NCI-H1436 (cell line): ENCODE measurements at places on chromosomes 12 and 14.

- no peak for DNase-seq
Measured at GRCh38 chr12:96876966-96877365, 30.1 kb upstream of the NEDD1 start.

DNA sequence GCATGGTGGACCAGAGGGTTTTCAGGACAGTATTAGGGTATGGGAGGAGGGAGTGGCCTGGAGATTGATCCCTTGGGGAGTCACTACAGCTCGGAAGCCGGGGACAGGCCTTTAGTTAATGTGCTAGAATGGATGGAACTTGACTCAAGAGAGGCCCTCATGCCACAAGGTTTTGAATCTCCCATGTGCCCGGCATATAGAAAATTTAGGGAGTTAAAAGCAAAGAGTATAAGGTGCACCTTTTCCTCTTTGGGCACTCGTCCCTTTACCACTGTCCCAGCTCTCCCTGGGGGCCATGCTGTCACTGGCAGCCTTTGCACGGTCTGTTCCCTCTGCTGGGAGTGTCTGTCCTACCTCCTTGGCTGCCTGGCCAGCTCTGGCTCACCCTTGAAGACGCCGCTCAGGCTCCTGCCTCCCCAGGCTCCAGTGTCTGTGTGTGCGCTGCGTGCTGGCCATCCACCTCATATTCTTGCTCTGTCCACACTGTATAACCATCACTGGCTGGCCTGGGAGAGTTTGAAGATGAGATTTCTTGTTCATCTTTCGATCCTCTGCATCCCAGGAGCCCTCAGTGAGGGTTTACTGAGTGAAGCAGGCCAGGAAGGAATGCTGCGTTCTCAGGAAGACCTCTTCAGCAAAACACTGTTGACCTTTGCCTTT, 161.3 kb downstream of the ZFP36L1 start:
- no peak for DNase-seq

DNA sequence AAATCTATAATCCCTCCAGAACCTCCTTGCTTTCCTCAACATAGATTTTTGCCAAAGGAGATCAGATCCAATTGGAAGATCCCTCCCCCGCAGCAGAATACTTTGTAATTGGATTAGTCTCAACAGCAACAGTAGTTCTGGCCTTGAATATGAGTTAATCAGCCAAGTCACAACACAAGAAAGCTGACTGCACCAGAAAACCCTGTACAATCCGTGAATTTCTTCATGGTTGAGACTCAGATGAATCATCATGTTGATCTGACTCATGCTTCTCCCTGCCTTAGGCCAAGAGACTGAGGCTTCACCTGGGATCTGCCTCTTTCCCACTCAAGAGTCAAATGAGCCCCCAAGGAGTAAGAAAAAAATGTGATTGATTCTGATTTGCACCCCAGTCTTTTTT, 3.0 kb upstream of the METTL17 start:
- no peak for DNase-seq

DNA sequence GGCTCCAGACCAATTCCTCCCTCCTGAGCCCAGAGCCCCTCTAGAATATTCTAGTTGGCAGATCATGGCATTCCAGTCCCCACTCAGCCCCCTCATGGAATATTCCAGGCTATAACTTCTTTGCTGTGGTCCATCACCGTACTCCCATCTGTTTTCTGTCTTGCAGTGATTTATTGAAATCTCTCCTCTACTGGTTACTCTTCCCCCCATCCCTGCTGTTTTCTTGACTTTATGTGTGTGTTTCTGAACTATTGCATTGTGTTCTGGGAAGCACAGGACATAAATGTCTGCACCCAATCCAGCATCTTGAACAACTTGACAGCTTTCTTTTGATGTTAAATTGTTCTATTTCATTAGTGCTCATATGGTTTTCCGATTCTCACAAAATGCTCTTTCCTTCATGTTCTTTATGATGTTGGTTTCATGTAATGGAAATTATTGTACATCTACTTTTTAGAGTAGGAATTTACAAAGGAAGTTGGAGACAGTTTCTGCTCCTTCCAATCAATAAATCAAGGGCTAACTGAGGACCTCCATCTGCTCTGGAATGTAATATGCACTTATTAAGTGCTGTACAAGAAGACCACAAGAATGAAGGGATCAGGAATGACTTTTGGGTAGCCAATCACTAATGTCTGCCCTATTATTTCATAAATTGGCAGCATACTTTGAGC, 26.3 kb downstream of the PDE6H start:
- no peak for DNase-seq

GRCh38 chr12:31491241-31491794, 99.6 kb downstream of the DENND5B start:
- DNase-seq = no peak

DNA sequence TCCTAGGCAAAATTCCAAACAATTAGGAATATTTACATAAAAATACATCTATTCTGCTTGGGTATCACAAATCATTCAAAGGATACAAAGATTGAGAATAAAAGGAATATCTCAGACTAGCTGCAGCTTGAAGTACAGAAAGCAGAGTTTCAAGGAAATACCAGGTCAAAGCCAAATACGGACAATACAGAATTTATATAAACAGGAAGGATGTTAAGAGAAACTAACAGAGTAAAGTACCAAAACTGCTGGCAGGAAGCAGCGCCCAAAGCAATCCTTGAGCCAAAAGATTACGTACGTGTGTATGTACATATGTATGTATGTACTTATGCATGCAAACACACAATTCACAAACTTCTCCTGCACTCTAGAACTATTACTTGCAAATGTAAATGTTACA, 86.6 kb downstream of the PPP1R12A start:
- DNase-seq = no peak

DNA sequence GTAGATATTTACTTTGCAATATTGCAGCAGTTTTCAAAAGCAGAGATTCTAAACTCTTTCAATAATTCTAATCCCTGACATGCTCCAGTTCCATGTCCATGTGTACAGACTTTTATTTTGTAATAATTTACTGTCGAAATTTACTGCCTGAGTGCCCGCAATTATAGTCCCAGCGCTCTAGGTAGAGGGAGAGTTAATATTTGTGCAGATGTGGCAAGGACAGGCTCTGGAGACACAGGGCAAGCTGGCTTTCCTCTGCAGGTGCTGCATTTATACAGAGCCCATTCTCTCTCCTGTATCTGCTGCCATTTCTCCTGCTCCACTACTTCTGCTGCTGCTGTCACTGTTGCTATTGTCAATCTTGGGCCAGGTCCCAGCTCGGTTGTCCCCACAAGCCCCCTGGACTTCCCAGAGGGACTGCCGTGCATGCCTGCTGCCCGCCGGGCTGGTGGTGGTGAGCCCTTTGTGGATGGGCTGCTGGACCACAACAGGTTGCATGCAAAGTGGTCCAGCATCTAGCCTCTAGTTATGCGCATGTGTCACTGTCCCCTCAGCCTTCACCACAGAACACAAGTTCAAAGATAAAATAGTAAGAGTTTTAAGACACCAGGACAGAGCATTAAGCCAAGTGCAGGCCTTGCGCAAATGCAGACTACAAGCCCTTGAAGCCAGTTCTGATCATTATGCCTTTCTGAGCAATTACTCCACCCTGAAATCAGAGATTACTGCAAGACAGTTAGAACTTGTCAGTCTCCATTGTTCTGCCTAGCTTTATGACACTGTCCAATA, 40.8 kb upstream of the CSRP2 start:
- no peak for DNase-seq

DNA sequence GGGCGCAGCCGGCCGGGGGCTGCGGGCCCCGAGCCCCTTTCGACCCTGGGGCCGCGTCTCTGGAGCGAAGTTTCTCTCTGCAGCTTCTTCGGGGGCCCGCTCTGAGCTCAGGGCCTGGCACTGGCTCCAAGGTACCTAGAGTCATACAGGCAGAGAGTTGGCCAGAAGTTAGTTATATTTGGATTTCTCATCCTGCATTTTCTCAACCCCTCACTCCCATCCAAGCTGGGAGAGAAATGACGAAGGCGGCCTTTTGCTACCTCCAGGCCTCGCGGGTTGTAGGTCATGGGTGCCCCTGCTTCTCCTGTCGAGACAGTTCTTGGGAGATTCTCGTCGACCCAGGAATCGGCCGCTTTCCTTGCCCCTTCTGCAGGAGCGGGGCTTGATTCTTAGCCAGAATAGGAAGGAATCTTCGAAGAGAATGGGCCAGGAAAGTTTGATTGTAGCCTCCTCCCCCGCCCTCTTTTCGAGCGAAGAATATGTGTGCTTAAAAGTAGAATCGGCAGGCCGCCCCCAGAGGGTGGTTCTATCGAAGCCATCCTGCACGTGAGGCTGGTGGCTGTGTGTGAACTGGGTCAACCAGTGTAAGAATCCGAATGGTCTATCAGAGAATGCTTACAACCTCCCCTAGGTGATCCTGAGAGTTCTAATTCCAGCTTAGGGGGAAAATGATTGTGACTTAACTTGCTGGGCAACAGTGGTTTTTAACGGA, 785 bp downstream of the MLEC start:
- DNase-seq = no peak

- DNase-seq = peak; percentile 11
Measured at GRCh38 chr12:87661786-87662377, 367.3 kb downstream of the C12orf50 start.

DNA sequence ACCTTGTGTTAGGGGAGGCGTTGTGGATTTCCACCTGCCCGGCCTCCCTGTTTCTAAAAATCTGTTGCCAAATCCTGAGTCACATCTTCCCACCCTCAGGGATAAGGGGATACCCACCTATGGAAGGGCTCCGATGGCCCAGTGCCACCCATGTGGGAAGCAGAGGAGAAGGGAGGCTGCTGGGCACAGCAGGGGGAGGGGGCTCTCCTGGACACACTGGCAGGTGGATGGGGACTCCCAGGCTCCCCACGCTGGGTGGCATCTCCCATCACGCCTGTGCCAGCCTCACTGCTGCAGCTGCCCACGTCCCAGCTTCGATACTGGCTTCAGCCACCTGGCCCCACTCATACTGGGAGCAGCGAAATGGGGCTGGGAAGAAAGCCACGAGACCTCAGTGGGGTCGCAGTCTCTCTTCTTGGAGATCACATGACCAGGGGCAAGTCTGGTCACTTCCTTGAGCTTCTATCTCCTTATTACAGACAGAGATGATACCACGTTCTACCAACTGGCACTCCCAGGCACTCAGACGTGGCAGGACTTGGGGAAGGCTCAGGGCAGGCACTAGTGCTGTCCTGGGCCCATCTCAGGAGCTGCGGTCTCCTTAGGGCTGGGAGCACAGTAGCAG, 72.2 kb downstream of the PITPNM2 start:
- no peak for DNase-seq

GRCh38 chr12:113070117-113070906, 13.8 kb downstream of the DTX1 start:
- DNase-seq = no peak

DNA sequence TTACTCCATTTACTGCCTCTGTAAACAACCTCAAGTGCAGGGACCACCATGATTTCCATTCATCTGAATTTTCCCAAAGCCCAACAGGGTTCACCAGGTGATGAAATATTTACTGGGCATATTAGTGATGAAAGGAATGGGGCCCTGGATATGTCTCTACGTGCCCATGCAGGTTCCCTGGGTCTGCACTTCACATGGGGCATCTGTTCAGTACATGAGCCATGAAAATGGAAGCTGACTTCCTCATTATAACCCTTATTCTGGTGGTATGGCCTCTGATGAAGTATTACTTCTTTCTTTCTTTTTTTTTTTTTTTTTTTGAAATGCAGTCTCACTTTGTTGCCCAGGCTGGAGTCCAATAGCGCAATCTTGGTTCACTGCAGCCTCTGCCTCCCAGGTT, 26.5 kb upstream of the CORO1C start:
- no peak for DNase-seq

DNA sequence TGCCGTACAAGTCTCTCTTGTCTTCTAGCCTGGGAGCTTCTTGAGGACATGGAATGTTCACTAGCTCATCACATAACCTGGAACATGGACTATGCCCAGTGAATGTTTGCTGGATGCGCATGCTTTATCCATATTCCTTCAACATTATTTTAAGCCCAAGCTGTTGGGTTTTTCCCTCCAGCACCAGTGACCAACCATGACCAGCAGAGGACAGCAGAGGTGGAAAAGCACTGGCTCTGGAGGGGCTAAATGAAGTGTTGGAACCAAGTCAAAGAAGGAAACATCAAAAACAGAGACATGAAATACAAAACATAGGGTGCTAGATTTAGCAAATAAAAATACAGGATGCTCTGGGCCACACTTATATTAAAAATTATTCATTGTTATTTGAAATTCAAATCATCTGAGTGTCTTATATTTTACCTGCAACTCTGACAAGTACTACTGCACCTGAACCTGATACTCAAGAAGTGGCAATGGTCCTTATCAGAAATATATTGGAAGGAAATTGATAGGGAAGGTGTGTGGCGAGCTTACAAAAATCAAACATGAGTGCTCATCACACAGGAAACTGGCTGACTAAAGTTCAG, 23.1 kb upstream of the HELB start:
- DNase-seq = no peak

DNA sequence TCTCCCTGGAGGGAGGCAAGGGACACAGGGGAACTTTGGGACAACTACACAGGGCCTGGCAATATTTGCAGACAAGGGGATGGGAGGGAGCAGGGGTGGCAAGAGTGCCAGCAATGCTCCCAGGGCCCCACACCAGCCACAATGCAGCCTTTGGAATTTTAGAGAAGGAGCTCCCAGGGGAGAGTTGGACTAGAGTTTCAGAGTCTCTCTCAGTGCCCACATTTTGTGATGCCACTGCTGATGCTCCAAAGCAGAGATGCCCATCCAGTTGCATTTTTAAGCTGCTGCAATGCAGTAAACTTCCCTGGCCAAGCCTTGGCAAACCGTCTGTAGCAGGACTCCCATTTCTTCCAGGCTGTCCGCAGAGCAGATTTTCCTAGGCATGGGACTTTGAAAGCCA, 98.9 kb downstream of the ZFP36L1 start:
- DNase-seq = no peak

DNA sequence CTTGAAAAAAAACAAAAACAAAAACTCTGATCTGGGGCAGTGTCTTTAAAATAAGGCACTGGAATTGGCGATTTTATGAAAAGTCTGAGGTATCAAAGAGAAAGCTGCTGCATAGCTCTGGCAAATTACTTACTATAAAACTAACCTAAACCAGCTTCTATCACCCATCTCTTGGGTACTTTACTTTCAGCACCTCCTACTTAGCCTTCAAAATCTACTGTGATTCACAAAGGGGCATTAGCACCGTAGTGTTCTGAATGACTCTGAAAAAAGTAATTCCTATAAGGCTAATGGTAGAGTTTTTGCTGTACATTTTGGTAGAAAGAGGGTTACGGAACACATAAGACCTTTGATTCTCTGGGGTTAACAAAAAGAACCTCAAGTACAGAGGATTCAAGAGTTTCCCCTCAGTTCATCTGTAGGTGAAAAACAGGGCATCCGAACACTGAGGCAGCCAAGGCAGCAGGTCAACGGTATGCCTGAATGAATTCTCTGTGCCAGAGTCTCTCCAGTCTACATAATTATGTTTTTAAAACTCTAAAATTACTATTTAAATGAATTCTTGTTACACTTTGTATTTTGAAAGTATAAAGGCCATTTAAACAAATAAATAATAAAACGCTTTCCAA, 101.5 kb downstream of the ELK3 start:
- no peak for DNase-seq

- peak; percentile 31 for DNase-seq
Measured at GRCh38 chr14:35369701-35370191, 34.8 kb downstream of the NFKBIA start.

GRCh38 chr12:113424915-113425823, 3.0 kb downstream of the SDSL start:
- peak; percentile 7 for DNase-seq

- DNase-seq = no peak
Measured at GRCh38 chr14:97070259-97070658, 273.1 kb downstream of the VRK1 start.
